ENCODE measurements at places on chromosomes 7 and 10.

GRCh38 chr7:32502728-32503127 is 7.4 kb downstream of the AVL9 start:
- DNase-seq = no peak

- DNase-seq = peak; percentile 94
Measured at GRCh38 chr10:69088801-69089501, 1.0 kb downstream of the SRGN start.

DNA sequence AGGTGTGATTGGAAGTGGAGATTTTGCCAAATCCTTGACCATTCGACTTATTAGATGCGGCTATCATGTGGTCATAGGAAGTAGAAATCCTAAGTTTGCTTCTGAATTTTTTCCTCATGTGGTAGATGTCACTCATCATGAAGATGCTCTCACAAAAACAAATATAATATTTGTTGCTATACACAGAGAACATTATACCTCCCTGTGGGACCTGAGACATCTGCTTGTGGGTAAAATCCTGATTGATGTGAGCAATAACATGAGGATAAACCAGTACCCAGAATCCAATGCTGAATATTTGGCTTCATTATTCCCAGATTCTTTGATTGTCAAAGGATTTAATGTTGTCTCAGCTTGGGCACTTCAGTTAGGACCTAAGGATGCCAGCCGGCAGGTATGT is 13.6 kb downstream of the STEAP2 start:
- DNase-seq = no peak

GRCh38 chr7:55966851-55967250 is 2.5 kb downstream of the NIPSNAP2 start:
- DNase-seq = no peak

- no peak for DNase-seq
Measured at GRCh38 chr10:1724921-1725488, 12.3 kb downstream of the ADARB2 start.

DNA sequence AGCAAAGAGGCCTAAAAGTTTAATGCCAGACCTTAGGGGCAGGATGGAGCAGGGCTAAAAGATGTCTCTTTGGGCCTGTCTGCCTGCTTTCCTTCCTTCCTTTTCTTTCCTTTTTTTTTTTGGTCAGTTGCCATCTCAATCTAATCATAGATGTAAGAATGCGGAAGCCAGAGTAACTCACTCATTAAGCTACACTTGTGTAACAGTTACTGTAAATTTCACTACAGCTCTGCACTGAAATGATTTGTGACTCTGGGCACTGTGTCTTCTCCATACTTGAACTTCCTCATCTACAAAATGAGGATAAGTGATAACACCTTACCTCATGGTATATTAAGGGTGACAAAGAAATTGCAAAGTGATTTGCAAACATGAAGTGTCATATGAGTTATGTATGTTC is 75.5 kb upstream of the AGK start:
- no peak for DNase-seq

GRCh38 chr10:75205908-75206307 is 4.7 kb upstream of the VDAC2 start:
- no peak for DNase-seq

DNA sequence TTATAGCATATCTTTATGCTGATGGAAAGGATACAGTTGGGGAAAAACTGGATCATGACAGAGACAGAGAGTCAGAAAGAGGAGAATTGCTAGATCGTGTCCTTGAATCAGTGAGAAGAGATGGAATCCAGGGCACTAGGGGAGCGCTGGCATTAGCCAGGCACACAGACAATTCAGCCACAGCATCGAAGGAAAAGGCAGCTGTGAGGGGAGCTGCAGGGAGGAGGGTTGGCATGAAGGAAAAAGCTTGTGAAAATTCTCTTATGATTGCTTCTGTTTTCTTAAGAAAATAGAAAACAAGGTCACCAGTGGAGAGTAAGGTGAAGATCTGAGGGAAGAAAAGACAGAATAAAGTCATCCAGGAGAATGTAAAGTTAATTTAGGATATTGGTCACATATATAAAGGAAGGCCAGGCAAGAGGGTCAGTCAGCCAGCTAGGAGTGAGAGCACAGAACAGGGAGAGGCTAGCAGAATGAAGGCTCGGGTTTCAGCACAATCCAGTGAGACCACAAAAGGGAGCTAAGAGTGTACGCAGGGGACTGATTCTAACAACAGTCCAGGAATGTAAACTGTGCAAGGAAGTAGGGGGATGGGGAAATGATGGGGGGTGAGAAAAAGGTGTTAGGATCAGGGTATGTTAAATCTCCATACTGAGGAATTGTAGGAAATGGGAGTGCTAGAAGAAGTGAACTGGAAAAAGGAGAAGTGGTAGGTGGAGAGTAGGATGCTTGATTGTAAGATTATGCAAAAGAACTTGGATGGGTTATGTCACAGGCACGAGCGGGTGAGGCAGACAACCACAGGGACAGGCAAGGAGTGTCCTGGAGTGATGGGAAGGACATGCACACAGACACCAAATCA is 112.0 kb downstream of the RNF32 start:
- no peak for DNase-seq

DNA sequence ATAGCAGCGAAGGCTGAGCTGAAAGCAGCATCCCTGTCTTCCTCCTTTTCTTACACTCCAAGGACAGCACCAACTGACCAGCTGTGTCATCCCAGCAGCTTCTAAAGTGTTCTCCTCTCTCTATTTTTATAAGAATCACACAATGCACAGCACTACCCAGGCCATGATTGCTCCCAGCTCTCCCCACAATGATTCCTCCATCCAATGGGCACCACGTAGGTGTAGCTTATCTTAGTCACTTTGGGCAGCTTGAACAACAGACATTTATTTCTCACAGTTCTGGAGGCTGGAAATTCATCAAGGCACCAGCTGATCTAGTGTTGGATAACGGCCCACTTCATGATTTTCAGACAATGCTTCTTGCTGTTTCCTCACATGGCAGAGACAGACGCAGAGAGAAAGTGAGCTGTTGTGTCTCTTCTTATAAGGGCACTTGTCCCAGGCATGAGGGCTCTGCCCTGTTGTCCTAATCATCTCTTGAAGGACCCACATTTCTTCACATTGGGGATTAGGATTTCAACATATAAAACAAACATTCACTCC is 92.0 kb upstream of the CDC14C start:
- no peak for DNase-seq

DNA sequence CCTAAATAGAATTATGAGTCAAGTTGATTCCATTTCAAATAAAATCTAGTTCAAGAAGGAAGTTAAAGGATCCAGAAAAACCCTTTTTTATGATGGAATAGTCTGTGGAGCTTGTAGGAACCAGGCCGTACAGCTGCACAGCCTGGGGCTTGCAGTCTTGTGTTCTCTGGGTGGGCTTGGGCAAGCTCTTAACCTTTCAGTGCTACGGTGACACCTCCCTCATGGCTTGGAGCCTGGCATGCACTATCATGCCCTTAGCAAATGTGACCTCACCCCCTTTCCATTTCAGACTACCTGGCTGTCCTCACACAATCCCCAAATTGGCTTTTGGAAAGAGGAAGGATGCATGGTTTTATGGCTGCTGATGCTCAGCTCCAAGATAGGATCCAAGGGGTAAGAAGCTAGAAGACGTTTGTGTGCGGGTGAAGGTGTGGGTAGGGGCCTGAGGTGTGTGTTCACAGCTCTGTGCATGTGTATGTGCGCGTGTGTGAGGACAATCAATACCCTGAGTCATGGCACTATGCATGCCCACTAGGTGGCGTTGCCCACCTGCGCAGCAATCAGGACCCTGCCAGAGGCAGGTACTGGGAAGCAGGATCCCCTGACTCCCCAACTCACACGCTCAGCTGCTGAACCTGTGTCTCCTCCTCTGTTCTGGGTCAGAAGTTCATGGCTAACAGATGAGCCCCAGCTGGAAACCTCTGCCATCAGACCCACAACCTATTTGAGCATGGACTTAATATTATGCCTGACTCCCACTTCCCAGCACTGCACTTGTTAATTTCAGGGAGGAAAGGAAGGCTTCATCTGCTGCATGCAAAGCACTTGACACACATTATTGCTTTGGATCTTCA is 113.4 kb downstream of the PTPN20 start:
- DNase-seq = peak; percentile 77

- no peak for DNase-seq
Measured at GRCh38 chr10:125068406-125068805, 92.0 kb downstream of the CTBP2 start.

DNA sequence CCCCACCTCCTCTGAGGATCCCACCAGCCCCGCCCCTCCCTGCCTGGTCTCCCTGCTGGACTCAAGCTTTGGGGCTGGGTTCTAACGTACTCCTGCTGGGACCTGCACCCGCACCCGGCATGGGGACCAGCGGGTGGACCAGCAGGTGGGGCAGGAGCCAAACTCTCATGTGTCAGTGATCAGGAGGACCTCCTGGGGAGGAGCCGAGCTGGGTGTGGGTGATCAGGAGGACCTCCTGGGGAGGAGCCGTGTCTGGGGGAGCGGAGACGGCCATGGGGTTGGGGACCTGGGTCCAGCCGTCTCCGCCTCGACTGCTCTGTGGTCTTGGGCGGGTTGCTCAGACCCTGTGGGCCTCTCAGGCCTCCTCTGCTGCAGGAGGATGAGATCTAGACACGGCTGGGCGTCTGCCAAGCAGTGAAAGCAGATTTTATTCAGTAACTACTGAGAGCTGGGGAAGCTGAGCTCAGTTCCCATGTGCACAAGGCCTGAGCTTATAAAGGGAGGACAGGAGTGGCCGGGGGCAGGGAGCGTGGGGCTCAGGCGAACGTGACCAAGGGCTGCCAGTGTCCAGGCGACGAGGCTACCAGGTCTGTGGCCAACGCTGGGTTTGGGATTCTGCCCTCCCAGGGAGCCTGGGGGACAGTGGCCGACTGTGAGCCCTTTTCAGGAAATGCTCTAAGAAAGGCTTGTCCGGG is 33.6 kb upstream of the UTF1 start:
- DNase-seq = no peak

DNA sequence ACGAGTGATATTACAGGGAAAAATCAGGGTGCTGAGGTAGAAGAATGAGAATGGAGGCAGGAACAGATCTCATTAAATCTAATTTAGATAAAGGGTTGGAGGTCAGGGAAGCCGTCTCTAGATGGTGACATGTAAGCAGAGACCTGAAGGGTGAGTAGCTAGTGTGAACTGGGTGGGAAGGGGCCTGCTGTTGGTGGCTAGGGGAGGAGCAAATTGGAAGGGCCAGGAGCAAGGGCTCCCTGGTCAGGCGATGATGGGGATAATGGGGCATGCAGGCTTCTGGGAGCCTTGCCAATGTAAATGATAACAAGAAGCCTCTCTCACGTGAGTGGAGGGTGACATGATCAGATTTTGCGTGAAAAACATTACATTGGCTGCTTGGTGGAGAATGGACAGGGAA is 76.3 kb downstream of the WDFY4 start:
- no peak for DNase-seq

GRCh38 chr7:125279961-125280360 is 350.3 kb upstream of the POT1 start:
- DNase-seq = no peak

- DNase-seq = no peak
Measured at GRCh38 chr10:43890124-43890523, 241.4 kb upstream of the ZNF32 start.

DNA sequence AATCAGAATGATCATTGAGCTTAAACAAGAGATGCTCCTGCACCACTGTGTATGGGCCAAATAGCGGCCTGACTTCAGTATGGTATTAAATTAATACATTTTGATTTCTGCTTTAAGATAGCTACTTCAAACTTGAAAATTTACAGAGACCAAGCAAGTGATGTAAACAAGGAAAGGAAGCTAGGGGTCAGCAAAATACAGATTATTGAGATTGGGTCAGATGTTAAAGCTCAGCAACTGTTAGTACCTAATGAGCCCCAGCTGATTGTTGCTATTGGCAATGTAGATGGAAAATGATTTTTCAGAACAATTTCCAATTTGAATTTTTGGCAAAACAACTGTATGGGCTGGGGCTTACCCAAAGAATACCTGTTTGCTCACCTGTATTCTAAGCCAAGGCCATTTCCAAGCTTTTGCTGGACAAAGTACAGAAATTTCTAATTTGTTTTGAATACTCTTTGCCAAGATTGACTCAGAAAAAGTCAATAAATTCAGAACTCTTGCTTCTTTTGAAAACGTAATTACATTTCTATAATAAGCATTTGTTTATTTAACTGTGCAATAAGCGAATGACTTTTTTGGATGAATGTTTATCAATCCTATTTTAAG is 23.0 kb upstream of the DLD start:
- DNase-seq = no peak

DNA sequence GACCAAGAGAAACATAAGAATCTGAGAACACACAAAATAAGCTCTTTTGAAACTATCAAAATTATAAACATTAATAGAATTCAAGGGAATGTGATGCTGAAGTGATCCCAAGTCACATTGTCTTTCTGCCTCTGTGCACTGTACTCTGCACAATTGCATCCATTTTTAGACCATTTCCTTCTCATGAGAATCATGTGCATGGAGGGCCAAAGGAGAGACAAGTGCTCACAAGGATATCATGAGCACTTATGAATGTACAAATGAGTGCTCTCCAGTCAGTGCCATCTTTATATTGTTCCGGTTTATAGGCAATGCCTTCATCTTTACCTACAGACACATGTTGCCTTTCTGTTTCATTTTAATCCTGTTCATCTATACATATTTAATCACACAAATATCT is 36.9 kb downstream of the MET start:
- no peak for DNase-seq

DNA sequence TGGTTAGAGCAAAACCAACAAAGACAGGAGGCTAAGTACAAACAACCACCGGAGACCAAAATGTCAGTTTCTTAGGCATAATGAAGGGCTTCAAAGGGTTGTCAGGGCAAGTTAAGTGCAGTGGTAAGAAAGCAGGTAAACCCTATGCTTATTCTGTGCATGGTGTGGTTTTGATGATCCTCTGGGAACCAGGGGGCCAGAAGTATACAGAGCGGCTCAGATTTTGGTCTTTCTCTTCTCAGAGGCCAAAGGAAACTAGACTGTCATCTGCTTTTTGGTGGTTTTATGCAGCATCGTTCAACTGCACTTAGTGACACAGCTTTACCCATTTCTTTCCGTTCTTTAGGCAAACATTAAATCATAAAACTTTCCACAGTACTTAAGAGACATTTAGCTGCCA is 332.7 kb upstream of the CELF2 start:
- DNase-seq = no peak

- no peak for DNase-seq
Measured at GRCh38 chr10:8049045-8049864, 5.2 kb upstream of the GATA3 start.

DNA sequence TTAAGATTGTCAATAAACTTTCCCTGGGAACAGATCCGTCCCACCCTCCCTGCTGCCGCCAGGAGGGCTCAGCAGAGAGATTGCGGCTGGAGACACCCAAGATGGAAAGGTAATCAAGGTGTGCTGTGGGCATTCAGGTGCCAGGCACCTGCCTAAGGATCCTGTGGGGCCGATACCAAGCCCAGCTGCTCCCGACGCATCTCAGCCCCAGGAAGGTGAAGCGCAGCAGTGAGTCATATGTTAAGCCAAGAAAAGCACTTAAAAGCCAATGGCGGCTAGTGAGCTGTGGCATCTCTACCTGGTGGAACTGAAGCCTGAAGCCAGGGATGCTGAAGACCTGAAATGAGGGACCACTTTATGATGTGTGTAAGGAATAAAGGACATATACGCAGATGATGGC is 6.1 kb downstream of the WDR86 start:
- DNase-seq = no peak
